ENCODE measurements at places on chromosomes 11 and 22.
A peak's percentile ranks its signal among the peaks of the same experiment; 100 is the strongest.

DNA sequence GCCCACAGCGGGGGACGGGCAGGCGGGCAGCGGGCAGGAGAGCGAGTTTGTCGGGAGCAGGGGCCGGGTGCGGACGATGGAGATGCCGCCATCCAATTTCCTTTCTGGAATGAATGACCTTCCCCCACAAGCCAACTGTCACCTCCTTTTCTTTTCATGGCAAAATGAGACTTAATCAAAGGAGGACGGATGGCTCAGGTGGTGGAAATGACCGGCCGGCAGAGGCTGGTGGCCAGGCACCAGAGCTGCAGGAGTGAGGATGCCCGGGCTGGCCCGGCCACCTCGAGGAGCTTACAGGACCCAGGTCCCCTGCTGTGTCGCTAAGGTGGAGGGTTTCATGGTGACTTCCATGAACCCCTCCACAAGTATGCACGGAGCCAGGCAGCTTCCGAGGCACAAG is 11.7 kb downstream of the SHISAL1 start:
- no peak for DNase-seq

- DNase-seq, result no peak
Measured at GRCh38 chr11:91871791-91872190, 352.8 kb upstream of the FAT3 start.

DNA sequence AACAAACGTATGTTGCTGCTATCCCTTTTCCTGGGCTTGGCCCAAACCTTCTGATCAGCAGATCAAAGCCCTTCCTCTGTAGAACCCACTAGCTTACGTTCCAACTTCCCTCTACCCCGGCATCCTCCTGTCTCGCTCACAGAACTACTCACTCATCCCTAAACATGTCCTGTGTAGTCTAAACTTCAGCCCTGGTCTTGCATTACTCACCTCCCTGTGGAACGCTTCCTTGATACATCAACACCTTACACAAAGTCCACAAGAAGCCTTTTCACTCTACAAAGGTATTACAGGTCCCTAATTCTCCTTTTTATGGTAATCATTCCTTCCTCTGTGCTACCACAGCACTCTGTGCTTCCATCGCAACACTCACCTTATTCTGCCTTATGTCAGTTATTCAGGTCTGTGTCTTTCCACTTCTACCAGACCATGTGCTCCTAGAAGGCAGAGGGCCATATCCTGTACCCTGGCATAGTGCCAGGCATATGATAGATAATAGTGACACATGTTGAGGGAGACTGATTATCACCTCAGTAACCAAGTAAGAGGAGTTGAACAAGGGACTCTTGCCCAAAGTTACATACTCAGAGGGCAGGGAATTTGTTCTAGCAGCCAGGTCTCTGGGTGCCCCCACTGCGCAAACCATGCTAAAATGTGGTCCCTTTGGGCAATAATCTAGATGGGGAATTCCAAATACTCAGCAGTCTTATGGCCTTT is 41.6 kb downstream of the USP35 start:
- no peak for DNase-seq

- DNase-seq, result no peak
Measured at GRCh38 chr11:78552881-78553280, 21.8 kb downstream of the NARS2 start.

GRCh38 chr22:46674906-46675305 is 54.7 kb downstream of the GRAMD4 start:
- DNase-seq, result no peak

DNA sequence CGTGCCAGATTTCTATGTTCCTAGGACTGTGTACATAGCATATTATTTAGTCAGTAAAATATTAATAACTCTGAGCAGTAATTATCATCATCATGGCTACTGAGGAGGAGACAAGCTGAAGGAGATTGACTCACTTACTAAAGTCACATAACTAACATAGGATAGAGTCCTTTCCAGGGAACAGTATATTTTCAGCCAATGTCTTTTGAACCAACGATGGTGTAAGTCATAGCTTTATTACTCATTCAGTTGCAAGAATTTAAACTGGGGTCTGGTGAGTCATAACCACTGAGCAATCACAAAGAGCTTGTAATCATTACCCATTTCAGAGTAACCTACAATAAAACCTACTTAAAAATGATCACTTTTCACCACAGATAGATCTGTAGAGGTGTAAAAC is 1564.8 kb upstream of the TENM4 start:
- no peak for DNase-seq

- no peak for DNase-seq
Measured at GRCh38 chr22:28714043-28714628, 27.5 kb downstream of the CHEK2 start.

GRCh38 chr22:35726933-35727332 is 9.3 kb downstream of the APOL5 start:
- DNase-seq, result no peak

- DNase-seq, result no peak
Measured at GRCh38 chr11:64378335-64378880, 19.4 kb downstream of the RPS6KA4 start.

DNA sequence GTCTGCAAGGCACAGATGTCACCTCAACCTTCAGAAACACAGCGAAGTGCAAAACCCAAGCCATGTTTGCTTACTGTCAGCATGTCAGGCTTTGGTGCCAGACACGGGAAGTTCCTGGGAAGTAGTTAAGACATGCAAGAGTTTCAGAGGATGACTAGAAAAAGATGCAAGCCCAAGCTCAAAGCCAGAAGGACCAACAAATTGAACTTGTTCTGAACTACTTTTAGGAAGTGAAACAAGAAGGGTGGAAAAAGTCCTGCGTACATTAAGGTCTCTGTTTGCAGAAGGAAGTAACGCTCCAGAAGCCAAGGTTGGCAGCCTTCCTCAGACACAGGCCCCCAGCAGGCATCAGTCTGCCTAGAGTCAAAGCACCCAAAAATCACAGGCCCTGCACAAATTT is 2.6 kb downstream of the AP1B1 start:
- DNase-seq, result no peak

DNA sequence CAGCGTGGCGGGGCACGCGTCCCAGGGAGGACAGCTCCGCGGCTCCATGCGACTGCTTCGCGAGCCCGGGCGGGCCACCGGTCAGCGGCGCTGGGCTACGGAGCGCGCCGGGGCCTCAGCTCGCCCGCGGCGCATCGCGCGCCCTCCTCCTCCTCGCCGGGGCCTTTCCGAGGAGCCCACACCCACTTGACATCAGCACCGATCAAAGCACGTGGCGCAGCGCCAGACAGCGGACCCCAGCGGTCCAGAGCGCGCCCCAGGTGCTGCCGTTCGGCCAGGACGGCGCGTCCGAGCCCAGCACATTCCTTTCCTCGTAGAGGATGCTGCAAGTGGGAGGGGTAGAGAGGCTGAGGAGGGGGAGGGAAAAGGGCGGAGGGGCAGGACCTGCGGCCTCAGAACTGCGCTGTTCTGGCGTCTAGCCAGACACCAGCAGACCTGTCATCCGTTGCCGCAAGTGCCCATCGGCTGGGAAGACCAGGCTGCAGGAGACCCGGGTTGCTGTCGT is 88.6 kb downstream of the PLEKHA7 start:
- peak; percentile 43 for DNase-seq

DNA sequence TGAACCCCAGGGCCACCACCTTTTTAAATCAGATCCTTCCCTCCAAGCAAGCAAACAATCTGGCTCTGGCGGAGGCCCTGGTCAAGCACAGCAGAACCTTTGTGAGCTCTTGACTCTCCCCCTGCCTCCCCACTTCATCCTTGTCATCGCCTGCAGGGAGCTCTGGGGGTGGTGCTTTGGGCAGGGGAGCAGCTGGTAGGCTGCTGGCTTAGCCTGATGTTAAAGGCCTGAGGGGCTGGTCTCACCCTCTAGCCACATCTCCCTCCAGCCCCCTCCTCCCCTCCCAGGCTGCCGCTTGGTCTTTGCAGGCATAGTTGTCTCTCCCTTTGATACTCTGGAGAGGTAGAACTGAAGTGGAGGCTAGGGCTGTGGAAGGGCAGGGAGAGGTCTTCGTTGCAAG is 50.9 kb downstream of the THAP12 start:
- no peak for DNase-seq

All from 8988T (cell line).